ENCODE measurements at places on chromosomes 12 and 14. TPM values are rescaled to one million over a fixed set of nuclear protein-coding genes. Genes with fewer than 3 reads are reported as not detected.

MDGA2 gene
- total RNA-seq = not detected

MTRFR gene
- 11.8 TPM for total RNA-seq

ANAPC7 gene
- total RNA-seq = 31.1 TPM

VASH1 gene
- total RNA-seq = 19.0 TPM

GRCh38 chr14:67668559-67668958 lies 5.9 kb downstream of the VTI1B start:
- DNase-seq = no peak

GRCh38 chr12:532908-533565 lies 73.3 kb downstream of the B4GALNT3 start:
- no peak for DNase-seq

GRCh38 chr12:15214851-15215601 lies 6.2 kb downstream of the RERG start:
- DNase-seq = no peak

GRCh38 chr12:133105620-133106019 lies 24.5 kb downstream of the ZNF891 start:
- DNase-seq = no peak

- DNase-seq = no peak
Observed at GRCh38 chr12:113448873-113449272, 22.8 kb downstream of the LHX5 start.

DNA sequence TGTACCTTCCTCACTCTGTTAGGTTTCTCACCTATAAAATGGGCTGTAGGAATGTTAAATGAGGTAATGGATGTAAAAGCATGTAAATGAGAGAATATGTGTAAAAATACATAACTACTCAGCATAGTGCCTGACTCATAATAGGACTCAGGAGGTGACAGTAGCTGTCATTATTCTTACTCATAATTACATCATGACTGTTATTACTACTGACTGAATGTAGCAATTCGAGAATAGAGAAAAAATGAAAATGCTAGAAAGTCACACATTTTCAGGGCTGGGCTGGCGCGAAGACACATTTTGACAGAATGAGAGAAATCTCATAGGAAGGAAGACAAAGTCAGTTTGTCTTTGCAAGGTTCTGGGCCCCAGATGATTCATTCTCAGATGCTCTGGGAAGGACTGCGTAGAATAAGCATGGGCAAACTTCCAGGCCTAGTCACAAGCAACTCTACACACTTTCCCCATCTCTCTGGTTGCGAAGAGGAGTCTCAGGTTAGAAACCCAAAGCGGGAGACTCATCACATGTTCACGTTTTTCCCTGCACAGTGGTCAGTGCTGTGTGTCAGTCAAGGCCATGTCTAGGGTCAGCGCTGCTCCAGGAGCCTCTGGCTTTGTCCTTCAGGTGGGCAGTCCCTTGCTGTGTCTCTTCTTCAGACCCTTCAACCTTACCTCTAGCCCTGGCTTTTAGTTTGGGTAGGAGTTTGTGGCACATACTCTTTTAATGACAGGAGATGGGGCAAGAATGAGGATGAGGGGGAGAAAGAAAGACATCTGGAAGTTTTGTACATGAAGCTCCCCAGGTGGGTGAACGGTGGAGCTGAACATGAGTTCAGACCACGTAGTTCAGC lies 8.4 kb downstream of the GPRC5A start:
- no peak for DNase-seq

DNA sequence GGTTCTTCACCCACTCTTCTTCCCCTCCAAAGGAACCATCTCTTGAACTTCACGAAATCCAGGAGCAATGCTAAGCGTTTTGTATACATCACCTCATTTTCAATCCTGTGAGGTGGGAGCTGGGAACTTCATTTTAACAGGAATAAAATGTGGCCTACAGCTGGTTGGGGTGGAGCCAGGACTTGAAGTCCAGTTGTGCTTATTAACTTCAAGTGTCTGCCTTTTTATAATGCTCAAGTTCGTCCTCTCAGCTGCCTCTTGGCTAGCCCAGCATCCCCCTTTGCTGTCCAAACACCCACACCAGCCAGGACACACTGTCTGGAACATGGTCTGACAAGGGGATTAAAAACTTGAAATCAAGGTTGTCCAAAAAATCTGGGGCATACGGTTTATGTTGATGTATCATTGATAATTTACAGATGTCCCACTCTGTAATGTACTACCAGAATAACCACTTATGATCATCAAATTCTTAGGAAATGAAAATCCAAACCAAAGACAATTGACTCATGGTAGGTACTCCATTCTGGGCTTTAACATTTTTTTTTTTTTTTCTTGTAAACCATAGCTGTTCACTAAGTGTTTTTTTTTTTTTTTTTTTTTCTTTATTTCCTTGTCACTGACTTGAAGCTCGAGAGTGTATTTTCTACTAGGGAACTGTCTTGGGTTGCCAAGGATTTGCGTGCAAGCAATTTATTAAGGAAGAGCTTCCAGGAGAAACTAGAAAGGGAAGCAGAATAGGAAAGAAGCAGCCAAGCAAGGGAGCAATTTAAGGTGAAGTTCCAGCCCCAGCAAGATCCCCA lies 252.3 kb downstream of the EFCAB11 start:
- peak; percentile 53 for DNase-seq

GRCh38 chr12:75979181-75979580 lies 52.4 kb downstream of the PHLDA1 start:
- DNase-seq = no peak

DNA sequence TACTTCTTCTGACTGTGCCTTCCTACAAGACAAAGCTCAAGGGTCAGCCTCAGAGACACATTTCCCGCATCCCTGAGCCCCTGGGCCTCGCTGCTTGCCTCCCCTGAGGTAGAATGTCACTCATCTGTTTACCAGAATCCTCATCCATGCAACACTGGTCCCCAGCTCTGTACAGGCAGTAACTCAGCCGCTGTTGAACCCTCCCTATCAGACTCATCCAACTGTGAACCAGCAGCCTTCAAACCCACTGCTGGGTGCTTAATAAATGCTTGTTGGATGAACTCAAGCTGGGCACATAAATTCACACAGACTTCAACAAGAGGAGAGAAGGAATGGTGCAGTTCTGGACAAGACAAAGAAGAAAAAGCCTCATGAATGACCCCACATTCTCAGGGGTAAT lies 6.1 kb downstream of the NT5DC3 start:
- DNase-seq = no peak

GRCh38 chr14:99023371-99023770 lies 248.6 kb downstream of the BCL11B start:
- DNase-seq = no peak

GRCh38 chr12:121630791-121631355 lies 4.5 kb downstream of the ORAI1 start:
- no peak for DNase-seq

GRCh38 chr14:59328454-59328853 lies 136.7 kb downstream of the GPR135 start:
- no peak for DNase-seq

DNA sequence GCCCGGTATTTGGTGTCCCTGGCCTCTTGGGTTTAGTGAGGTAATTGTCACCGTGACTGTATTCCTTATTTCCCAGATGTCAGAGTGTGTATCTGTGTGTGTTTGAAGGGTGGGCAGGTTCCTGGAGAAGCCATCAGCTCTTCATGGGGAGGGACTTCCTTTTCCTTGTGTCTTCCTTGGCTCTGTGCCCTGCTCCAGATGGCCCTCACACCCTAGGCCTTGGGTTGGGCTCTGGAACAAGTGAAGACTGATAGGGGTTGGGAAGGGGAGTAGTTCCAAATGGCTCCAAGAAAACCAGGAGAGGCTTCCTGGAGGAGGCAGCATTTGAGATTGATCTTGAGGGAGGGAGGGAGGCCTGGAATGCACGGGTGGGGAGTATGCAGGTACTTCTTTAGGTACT lies 43.8 kb upstream of the PRIMA1 start:
- DNase-seq = no peak

DNA sequence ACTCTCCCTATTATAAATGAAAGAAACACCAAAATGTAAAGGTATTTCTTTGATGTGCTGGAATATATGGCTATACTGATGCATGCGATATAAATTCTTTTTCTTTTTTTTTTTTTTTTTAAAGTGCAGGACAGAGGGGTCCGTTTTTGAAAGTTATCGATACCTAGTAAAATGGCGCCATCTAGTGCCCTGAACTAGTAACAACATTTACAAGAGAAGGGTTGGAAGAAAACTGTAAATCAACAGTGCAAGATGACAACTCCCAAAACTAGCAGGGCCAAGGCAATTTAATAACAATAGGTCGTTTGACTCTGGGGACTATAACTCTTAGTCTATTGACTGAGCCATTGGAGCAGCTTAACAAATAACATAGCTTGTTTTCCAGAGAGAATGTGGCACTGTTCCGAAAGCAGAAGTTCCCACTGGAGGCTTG lies 137.7 kb downstream of the SPTSSA start:
- no peak for DNase-seq

GRCh38 chr12:71780237-71780822 lies 25.7 kb downstream of the RAB21 start:
- peak; percentile 26 for DNase-seq

DNA sequence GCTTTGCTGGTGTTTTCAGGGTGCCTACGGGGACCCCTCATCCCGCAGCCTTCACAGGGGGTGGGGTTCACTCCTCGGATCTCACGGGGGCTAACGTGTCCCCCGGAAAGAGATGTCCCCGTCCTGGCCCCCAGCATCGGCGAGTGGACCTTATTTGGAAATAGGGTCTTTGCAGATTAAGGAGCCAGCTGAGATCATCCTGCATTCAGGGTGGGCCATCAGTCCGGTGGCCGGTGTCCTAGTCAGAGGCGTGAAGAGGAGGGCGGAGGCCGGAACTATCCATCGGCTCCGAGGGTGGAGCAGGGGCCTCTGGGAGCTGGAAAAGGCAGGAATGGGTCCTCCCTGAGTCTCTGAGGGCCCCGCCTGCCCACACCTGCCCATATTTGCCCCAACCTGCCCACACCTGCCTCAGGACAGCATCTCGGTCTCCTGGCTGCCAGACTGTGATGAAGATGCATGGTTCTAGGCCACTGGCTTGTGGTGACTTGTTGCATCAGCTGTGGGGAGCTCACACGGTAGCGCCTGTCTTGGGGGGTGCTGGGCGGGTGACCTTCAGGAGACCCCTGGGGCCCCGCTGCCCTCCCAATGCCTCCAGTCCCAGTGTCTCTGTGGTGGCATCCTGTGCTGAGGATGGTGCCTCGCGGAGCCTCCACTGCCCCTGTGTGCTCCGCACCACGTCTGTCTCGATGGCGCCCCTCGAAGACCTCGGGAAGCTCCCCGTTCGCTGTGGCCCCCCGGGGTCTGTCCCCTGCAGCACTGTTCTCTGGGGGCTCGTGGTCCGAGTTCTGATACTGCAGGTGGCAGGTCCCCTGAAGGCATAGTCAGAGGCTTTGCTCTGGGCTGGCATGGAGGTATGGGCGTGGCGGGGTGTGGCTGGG lies 14.7 kb downstream of the NOC4L start:
- DNase-seq = peak; percentile 9

GRCh38 chr14:36428350-36428749 lies 91.7 kb downstream of the NKX2-1 start:
- DNase-seq = no peak

DNA sequence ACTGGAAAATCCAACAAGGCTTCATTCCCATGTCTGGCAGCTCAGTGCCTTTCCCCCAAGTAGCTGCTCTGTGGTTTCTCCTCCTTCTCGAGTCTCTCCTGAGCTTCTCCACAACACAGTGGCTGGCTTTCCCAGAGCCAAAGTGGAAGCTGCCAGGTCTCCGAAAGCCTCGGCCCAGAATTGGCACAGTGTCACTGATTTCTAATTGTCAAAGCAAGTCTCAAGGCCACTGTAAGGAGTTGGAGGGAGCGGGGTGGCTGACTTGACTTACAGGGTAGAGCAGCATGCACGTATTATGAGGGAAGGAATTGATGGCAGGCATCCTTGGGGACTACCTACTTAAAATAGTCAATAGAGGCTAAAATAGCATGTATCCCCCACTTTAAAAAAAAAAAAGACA lies 6.7 kb upstream of the CPNE8 start:
- DNase-seq = no peak
